ENCODE measurements at places on chromosomes 4 and X.

GRCh38 chr4:48780865-48781214, 761 bp upstream of the FRYL start:
- peak; percentile 61 for DNase-seq

- DNase-seq = no peak
Measured at GRCh38 chrX:71160475-71160874, 15.8 kb downstream of the NLGN3 start.

DNA sequence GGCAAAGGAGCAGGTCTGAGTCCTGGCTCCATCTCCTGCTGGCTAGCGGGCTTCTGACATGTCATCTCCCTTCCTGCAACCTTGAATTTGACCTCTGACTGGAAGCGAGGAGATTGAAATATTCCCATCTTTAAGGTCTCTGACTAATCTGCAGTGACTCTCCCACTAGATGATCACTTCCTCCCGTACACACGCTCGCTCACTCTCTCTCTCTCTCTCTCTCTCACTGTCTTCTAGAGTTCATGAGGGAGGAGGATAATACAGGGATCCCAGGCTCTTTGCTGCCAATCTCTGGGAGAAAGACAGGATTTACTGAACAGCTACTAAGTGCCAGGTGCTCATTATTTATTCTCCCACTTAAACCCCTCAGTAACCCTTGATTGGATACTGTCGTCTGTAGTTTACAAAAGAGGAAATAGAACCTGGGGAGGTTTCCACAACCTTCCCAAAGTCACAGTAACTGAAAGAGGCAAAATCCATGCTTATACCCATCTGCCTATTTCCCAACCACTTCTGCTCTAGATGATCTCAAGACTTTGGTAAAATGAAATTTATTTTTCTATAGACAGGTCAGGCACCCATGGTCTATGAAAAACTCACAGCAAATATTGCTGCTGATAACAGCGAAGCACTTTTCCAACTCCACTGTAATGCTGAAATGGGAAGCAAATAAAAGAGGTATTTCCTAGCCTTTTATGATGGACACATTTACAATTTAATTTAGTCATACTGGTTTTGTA, 193.5 kb upstream of the C1QTNF7 start:
- no peak for DNase-seq

- no peak for DNase-seq
Measured at GRCh38 chr4:6613676-6614651, 26.5 kb upstream of the MRFAP1 start.

GRCh38 chr4:86118711-86119110, 241.1 kb downstream of the MAPK10 start:
- DNase-seq = no peak

GRCh38 chr4:5888222-5889001, 4.5 kb downstream of the CRMP1 start:
- no peak for DNase-seq

GRCh38 chrX:17082831-17083230, 136.4 kb downstream of the REPS2 start:
- DNase-seq = peak; percentile 2

DNA sequence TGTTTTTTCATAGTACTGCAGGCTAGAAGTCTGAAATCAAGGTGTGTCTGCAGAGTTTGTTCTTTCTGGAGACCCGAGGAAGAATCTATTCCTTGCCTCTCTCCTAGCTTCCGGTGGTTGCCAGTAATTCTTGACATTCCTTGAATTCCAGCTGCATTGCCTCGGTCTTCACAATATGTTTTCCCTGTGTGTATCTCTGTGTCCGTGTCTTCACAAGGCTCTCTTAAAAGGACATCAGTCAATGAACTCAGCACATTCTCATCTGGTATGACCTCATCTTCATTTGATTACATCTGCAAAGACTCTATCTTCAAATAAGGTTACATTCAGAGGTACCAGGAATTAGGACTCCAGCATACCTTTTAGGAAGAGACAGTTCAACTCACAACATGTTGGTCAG, 163.4 kb downstream of the BANK1 start:
- DNase-seq = no peak

DNA sequence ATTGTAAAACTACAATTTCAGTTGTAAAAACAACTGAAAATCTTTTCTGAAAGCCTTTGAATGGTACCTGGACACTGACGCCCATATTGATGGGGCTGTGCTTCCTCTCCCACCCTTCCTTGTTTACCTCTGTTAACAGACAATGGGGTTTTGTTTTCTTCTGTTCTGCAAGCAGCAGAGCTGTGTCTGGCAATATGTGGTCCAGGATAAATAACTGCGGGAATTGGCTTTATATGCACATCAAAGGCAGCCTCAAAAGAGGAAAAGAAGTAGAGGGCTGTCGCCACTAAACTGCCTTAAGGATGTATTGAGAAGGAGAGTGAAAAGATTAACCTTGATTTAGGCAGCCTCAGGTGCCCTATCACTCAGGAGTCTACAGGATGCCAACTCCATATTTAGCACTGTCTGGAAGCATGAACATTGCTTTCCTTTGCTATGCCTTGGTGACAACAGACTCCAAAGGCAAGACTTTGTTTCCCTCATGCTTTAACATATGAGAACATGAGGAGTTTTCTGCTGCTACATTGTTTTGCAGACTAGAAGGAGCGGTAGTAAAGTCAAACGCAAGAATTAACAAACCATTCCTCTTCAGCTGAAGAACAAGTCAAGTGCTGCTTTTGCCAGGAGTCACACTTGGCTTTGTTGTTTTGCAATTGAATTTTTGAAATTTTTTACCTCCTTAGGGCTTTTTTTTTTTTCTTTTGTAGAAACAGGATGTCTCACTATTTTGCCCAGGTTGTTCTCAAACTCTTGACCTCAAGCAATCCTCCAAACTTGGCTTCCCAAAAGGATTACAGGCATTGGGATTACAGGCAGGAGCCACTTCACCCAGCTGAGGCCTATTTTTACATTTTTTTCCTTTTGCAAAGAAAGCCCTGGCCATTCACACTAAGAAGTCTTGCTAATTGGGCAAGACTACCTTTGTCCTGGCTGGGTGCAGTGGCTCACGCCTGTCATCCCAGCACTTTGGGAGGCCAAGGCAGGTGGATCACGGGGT, 3.0 kb downstream of the IL21 start:
- DNase-seq = peak; percentile 28

DNA sequence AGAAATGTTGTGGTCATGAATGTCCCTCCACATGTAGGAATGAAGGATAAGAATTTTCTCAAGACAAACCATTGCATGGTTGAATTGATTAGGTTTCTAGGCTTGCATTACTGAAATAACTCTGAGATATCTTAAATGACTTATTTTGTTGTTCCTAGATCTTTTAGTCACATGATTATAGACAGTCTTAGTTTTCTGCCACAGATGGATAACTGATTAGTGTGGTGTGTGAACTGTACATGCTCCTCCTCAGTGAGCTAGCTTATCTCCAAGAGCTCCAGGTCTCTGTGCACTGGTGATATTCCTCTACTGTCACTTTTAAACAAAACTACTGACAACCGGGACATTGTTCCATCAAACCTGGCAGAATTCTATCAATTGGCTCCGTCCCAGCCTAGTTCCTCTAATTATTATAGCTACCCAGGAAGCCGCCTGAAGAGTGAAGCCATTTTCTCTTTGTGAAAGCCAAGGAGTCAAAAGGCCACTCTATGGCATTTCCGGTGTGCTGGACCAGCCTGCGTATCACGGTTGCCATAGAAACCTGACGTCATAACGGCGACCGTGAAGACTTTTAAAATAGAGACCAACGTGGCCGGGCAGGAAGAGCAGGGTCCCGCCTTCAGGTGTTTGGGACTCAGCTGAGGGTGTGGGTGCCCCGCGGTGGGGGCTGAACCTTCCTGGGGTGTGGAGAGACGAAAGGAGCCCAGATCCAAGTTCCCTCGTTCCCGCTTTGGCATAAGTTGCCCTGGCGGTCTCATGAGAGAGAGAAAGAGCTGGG, 28.1 kb downstream of the BEX3 start:
- peak; percentile 76 for DNase-seq

DNA sequence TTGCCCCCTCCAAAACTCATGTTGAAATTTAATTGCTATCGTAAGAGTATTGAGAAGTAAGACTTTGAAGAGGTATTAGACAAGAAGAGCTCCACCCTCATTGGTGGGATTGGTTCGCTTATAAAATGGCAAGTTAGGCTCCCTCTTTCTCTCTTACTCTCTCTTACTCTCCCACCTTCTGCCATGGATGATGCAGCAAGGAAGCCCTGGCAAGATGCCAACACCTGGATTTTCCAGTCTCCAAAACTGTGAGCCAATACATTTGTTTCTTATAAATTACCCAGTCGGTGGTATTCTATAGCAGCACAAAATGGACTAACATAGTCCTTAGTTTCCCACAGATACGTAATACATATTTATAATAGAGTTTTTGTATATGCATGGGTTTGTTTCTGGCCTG, 119.4 kb downstream of the DDIT4L start:
- DNase-seq = no peak

DNA sequence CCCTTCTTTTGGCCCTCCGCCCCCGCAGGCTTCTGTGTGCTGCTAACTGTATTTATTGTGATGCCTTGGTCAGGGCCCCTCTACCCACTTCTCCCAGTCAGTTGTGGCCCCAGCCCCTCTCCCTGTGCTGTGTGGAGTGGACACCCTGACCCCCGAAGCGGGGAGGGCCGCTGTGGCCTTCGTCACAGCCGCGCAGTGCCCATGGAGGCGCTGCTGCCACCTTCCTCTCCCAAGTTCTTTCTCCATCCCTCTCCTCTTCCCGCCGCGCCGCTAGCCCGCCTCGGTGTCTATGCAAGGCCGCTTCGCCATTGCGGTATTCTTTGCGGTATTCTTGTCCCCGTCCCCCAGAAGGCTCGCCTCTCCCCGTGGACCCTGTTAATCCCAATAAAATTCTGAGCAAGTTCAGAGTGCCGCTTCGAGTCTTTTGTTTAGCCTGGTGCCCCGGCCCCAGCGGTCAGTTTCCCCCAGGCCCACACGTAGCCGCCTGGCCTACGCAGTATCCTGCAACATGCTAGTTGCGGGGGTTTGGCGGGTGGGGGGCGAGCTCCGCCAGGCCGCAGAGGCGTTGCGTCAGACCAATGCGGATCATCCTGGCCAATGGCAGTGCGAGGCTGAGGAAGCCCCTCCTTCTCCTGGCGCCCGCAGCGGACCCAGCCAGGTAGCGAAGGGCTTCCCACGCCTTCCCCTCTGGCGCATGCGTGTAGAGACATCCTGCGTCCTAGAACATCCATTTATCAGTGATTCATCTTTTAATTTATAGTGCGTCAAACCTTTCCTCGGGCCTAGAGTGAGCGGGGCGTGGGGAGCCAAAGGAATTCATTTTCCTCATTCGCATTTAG, 5.6 kb upstream of the KANTR start:
- peak; percentile 82 for DNase-seq

DNA sequence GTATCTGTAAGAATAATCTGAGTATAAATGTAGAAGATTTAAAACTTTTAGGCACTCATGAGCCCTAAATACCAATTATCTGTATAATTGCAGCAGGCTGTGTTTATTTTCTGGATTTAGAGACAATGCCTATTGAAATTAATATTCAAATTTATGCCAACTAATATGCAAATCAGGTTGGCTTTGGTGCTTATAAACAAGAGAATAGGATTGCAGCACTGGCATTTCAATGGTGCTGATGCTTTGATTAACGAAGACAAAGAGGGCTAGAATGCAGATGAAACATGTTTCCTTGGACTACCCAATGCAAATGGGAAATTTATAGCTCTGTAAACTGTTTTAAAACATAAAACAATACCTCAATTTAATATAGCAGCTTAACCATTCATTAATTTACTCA, 70.7 kb upstream of the GATB start:
- no peak for DNase-seq

DNA sequence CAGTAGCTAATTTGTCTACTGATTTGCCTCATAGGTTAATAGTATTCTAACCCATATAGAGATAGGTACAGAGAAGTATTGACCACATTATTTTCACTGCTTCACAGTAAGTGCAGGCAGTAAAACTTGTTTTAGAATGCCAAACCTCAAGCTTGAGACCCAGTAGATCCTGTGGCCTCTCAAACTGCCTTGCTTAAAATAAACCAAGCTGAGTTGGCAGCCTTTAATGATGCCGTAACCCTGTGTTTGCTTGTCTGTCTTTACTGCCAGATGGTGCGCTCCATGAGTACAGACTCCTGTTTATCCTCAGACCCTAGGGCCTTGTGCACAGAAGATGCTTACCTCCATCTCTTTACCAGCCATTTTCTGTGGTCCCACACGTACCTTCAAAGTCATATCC, 50.8 kb downstream of the ANXA3 start:
- no peak for DNase-seq

DNA sequence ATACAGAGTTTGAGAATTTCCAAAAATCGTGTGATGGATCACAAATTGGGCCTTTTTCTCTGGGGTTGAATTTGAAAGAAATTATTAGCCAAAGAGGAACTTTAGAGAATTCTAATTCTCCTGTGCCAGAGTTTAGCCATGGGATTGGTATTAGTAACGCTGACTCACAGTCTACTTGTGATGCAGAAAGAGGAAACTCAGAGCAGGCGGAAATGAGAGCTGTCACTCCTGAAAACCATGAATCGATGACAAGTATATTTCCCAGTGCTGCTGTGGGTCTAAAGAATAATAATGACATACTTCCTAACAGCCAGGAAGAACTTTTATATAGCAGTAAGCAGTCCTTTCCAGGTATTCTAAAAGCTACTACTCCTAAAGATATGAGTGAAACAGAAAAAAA, 64.9 kb downstream of the N4BP2 start:
- DNase-seq = peak; percentile 68

GRCh38 chrX:43551590-43551989, 104.5 kb upstream of the MAOA start:
- DNase-seq = no peak

DNA sequence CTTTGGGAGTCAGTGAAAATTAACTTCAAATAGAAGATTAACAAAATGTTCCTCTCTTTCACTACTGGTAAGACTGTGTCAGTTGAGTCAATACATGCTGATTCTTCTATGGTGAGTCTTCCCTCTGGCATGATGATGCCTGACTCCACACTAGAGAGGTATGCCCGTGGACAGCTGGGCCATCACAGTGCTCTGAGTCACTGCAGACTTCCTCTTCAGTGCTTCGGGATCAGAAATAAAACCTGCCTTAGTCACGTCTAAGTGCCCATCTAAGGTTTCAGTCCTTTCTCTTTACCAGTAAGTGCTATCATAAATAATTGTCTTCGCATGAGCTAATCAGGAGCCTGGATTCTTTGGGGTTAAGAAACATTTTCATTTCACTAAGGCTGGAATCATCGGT, 1.6 kb upstream of the ASB5 start:
- DNase-seq = no peak

DNA sequence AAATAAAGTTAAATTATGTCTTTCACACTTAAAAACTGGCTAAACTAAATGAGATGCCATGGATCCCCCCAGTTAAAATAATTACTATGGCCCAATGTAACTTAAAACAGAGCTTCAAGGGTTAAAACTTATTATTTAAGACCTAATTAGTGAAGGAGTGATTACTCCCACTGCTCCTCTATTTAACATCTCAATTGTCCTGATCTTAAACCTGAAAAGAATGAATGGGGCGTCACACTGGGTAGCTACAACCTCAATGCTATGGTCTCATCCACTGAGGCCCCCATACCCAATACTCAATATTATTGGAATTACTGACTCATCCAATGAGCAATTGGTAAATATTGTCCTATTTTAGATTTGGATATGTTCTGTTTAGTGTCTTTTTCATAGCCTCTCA, 21.1 kb upstream of the TMEM255A start:
- DNase-seq = no peak
